ENCODE measurements at places on chromosomes 3 and 15. TPM values are rescaled to one million over a fixed set of nuclear protein-coding genes. Genes with fewer than 3 reads are reported as not detected.

The UBR1 gene
- 29.4 TPM for polyA plus RNA-seq

DNA sequence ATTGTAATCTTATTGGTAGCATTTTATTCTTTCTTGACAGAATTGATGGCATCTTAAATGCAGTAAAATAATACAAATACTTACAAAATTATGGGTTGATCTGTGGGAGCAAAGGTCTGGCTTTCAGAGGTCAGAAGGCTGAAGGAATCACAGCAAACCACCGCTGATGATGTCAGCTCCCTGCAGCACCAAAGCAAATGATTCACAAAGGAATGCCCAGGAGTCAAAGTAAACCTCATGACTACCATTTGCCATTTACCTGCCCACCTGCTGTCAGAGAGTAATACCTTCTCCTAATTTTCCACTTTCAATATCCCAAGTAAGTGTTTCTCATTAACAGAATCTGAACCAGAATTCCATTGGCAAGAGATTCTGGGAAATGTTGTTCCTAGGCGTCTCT is 46.1 kb downstream of the CPA3 start:
- DNase-seq: no peak

DNA sequence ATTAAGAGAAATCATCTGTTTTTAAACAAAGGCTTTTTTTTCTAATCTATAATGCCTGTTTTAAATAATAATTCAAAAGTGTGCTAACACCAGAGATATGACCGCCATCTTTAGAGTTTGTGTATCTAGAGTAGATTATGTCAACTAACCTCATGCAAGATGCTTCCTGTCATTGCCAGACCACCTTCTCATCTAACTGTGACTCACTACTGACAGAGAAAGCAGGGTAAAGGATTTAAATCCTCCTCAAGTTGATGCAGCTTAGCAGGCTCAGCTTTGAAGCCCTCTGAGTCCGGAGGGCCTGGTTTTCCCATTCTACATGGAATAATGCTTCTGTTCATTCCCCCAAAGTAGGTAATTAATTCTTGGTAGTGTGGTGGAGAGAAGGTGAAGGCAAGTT is 108.5 kb downstream of the ECT2 start:
- no peak for DNase-seq

DNA sequence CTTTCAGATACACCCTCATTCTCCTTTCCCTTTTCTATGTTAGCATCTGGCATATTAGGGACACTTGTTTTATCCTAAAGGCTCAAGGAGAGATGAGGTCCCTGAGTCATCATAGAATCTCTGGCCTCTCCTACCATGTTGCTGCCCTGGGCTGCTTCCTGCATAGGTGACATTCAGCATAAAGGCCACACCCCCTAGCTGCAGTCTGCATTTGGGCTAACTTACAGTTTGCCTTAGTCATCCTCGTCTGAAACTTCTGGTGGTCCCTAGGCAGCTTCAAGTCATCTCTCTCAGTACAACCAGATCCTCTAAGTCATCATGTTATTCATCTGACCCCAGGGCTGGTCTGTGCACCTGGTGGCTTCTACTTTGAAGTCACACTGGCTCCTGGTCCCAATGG is 982.7 kb upstream of the NR2F2 start:
- no peak for DNase-seq

DNA sequence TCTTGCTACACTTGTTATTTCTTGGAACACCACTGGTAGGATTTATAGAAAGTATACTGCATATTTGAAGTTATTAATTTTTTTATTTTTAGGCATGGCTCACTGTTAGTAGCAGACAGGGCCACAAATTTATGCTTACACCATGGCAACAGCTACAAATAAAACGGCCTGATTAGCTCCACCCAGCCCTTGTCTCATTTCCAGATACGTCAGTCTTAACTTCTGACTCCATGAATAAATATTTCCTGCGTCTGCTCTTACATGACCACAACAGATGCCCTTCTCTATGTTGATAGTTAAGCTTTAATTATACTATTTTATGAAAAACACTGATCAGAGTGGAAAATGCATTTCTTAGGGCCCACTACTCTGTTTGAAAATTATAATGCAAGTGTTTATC is 62.3 kb upstream of the CPOX start:
- peak; percentile 1 for DNase-seq

The SPINT1 gene
- 66.7 TPM for polyA plus RNA-seq

The CACNA2D2 gene
- polyA plus RNA-seq: 14.6 TPM

DNA sequence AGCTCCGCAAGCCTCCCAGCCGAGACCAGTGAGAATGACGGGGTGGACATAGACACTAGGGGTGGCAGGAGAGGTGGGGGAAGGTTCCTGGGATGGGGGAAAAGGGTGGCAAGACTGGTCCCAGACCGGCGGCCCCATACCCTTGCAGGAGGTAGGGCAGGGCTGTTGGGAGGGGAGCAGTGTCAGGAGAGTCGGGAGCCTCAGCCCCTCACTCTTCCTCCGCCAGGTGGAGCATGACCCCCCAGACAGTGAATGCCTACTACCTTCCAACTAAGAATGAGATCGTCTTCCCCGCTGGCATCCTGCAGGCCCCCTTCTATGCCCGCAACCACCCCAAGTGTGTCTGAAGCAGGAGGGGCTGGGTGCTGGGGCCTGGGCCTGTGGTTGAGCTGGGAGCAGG is 8.7 kb upstream of the PSMD2 start:
- DNase-seq: no peak

Measured in left kidney (tissue), 8 donors.